ENCODE measurements at places on chromosomes 5 and 9.

GRCh38 chr9:27600256-27600655 lies 27.0 kb upstream of the C9orf72 start:
- DNase-seq = no peak

DNA sequence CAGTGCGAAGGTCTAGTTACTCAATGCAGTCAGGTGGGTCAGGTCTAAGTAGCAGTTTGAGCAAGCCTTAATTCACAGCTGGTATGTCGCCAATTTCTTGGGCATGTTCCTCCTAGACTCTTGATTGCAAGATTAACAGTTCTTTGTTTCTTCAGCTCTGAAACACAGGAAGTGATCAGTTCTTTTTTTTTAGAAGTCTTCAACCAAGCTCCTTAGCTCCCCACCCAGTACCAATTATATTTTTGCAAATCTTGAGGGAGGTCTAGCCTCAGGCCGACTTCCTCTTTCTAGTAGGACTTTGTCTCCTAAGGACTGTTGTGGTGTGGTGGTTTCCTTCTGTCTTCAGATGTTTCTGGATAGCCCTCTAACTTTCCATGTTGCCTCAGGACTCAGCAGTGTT lies 2054.2 kb downstream of the MAT2B start:
- peak; percentile 13 for DNase-seq

GRCh38 chr5:180315762-180316212 lies 23.9 kb upstream of the MAPK9 start:
- peak; percentile 70 for DNase-seq

GRCh38 chr9:114472765-114473446 lies 32.4 kb downstream of the WHRN start:
- no peak for DNase-seq

- DNase-seq = no peak
Observed at GRCh38 chr5:138967791-138968448, 92.8 kb upstream of the LRRTM2 start.
